Fibroblast of villous mesenchyme (primary cell): ENCODE measurements at places on chromosomes 12 and 14. TPM values are rescaled to one million over a fixed set of nuclear protein-coding genes. Genes with fewer than 3 reads are reported as not detected.
A peak's percentile ranks its signal among the peaks of the same experiment; 100 is the strongest.

B4GALNT3 gene
- under 0.01 TPM in 2 replicates for total RNA-seq

DNA sequence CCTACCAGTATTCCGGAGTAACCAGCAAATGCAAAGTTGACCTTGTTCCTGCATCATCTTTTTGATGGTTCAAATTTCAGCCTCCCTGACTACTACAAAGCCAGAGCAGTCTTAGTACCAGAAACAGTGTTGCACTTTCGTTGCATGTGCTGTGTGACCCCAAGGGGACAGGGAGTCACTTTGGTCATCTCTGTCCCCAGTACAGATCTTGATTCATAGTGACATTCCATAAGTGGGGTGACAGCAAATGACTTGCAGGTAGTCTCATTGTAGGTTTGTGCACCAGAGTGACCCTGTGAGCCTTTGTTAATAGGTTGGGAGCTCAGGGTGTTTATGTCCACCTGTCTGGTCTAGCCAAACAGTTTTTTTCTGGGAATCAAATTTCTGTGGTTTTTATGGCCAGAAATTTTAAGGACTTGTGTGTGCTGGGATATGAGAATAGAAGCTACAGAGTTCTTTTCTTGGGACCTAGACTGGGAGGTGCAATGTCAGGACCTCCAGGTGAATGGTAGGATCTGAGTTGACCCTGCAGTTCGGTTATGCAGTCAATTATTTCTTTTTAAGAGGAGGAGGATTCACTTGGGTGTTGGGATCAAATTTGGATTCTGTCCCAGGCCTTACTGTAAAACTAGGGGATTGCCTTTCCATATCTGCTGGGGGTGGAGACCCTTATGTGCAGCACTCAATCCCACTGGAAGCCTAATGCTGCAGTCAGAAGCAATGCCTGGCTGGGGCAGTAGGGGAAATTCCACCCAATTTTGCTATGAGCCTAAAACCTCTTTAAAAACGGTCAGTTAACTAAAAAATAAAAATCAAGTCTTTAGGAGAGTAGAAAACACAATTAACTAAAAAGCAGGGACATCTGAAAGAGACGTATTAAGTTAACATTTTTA, 10.1 kb downstream of the EIF5 start:
- DNase-seq, result no peak

GRCh38 chr12:51323317-51323960, 535 bp downstream of the BIN2 start:
- DNase-seq, result no peak

DNA sequence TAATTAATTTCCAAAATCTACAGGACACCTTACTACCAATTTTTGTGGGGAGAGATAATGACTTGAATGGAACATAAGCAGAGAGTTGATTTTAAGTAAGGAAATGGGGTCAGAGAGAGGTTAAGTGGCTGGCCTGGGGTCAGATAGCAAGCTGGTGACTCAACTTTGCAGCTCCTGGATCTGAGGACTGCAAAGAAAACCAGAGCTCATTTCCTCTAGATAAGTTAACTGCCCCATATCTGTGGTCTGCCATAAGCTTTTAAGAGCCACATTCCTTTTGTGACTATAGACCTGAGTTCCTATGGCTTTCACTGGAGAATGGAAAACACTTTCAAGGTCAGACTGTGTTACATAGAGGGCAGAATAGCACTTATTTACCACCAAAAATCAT, 201.2 kb upstream of the PRICKLE1 start:
- peak; percentile 88 for DNase-seq

DNA sequence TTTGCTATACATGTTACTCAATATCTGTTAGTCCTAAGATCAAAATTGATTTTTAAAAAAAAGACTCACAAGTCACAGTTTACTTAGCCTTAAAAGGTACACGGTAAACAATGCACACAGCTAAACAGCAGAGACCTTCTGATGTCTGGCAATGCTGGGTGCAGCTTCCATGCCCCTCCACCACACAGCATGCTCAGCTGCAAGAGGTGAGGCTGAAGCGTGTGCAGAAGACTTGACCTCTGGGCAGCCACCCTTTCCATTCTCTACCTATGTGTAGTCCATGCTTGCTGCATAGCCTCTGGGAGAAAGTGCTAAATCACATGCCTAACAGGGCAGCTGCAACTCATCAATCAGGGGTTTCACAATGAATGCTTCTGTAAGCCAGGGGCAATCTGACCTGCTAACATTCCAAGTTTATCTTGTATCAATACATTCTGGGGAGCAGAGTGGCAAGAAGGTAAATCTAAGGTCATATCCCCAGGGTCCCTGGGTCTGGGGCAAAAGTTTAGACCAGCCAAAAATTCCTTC, 44.5 kb upstream of the AMN1 start:
- peak; percentile 62 for DNase-seq
